NCI-H1694 (cell line): ENCODE measurements at places on chromosomes 1 and 21.
A peak's percentile ranks its signal among the peaks of the same experiment; 100 is the strongest.

DNA sequence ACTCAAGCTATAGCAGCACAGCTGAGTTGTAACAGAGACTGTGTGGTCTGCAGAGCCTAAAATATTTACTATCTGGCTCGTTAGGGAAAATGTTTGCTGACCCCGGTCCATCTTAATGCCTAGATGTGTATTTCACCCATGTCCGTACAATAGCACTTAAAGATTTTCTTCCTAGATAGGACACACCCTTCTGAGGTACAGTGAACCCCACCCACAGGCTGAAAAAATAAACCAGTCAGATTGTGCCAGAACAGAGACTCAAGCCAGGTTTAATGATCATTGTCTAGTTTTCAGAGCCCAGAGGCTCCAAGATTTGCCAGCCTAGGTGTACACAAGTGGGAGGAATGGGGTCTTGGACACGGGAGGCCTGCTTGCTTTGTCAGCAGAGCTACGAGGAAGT lies 5.6 kb downstream of the AMIGO1 start:
- no peak for DNase-seq

- DNase-seq: no peak
These were observed 156.3 kb downstream of the ST6GALNAC3 start for GRCh38 chr1:76230842-76231281.

DNA sequence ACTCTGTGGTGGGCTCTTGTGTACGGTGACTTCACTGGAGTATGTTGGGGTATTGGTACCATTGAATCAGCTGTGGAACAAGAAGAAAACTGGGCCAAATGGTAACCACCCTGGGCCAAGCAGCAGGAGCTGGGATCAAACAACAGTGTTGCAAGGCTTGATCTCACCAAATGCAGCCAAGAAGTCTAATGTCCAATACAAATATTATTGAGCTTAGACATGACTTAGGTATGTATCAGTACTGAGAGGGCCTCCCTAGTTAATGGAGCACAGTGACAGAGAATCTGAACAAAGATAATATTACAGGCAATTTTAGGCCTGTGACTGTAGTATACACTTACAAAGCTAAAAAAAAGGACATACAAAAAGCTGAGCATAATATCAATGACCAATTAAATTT lies 604.8 kb downstream of the PLA2G4A start:
- no peak for DNase-seq

GRCh38 chr1:76830373-76830772 lies 36.9 kb upstream of the ST6GALNAC5 start:
- DNase-seq: no peak

- no peak for DNase-seq
These were observed 32.1 kb upstream of the ST6GALNAC5 start for GRCh38 chr1:76835203-76835602.

DNA sequence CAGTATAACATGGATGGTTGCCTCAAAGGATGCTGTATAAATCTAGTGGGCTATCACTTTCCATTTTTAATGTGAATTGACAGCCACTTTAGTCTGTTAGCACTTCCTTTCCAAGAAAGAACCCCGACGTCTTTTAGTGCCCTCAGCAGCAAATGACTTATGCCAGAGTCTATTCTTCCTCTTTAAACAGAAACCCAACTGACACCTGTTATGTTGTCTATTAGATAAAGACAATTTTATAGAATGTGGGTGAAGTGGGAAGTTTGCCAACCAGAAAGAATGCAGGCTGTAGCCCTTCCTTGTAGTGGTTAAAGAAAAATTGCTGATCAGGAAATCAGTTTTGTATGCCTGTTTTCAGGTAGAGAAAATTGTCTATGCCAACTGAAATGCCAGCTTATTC lies 344.9 kb downstream of the ZNF326 start:
- no peak for DNase-seq

- DNase-seq: no peak
These were observed 23.0 kb upstream of the KCNJ6 start for GRCh38 chr21:37939251-37939650.

- DNase-seq: no peak
These were observed 46.5 kb upstream of the GREM2 start for GRCh38 chr1:240658312-240658960.

DNA sequence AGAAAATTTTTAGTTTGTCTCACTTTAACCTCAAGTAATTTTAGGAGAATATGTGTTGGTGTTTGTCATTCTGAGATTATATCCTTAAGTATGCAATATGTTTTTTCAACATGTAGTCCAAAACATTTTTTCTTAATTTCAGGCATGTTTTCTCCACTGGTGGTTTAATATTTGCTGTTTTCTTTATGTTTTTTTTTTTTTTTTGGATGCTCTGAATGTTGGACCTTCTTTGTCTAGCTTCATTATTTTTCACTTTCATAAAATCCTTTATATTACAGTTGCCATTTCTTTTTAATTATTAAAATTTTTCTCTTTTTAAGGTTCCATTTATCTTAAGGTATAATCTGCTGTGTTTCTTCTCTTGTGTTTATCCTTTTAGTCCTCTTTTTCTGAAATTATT lies 342.2 kb upstream of the DUSP10 start:
- no peak for DNase-seq

DNA sequence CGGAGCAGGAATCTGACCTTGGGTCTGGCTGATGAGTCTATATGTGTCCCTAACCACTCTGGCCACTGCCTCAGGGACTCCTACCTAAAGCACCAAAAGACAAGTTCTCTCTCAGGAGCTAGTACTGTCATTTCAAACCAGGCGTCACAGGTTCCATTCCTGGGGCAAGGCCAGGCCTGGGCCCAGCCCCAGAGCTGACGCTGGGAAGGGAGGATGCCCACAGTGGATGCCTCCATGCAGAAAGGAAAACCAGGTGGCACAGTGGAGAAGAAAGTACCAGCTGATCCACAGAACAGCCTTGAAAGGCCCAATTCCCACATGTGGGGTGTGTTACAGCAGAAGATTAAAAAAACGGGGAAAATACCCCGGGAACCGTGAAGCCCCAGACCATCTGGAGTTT lies 77.4 kb downstream of the DMRTB1 start:
- peak; percentile 34 for DNase-seq

GRCh38 chr21:44462834-44463200 lies 7.5 kb downstream of the LRRC3 start:
- no peak for DNase-seq

GRCh38 chr1:37486680-37487618 lies 12.6 kb downstream of the ZC3H12A start:
- no peak for DNase-seq

DNA sequence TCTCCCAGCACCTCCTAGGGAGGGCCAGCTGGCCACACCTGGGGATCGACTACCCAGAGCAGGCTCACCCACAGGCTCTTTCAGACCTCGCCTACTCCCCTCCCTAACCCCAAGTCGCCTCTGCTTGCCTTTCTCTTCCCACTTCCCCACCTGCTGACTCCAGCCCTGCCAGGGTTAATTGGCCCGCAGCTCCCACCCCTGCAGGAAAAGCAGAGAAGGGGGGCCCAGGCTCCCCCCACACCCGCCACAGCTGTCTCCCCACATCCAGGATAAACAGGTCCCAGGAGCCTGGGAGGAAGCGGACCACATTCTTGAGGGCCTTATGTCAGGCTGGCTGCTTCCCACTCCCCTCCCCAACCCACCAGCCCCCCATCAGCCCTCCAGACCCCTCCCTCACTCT lies 45.0 kb downstream of the TAS1R2 start:
- DNase-seq: no peak

DNA sequence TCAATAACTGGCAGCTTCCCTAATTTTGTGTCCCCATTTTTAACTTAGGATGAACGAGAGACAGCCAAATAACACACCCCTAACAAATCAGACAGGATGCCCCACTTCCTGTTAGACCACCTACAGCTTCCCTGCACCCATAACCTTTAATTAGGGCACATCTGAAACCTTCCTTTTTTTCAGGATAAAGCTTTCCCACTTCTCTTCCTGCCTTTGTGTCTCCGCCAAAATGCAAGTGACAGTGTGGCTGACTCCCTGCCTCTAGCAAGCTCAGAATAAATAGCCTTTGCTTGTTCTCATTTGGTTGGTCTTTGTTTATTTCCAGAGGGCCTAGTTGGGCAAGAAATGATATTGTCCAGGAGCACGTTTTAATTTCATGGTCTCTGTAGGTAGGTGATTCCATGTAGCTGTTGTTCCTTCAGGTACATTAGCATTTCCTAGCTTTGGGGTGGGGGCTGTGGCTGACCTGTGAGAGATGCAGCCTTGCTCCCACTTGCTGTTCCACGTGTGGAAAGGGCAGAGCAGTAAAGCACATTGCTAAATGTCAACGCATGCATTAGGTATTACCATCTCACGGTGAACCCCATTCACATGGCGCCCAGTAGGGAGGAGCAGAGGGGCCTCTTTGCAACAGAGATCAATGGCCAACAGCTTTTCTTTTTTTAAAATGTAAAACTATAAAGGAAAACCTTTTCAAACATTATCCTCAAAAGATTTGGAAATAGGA lies 154.9 kb downstream of the ST6GALNAC3 start:
- no peak for DNase-seq

DNA sequence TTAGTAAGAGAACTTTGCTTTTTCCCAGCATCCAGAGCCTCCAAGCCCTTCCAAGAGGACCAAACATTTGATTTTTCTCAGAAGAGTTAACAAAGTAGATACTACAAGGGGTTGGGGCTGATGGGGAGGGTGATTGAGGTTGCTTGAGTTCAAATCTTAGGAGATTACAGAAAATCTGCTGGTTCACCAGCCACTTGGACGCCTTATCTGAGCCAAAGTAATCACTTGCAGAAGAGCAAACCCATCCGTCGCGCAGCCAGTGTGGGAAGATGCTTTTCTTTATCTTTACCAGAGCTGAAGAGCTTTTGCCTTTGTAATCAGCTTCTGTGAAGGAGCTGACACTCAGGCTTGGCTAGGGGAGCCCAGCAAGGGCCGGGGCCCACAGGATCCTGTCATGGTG lies 91.9 kb upstream of the CTTNBP2NL start:
- no peak for DNase-seq

DNA sequence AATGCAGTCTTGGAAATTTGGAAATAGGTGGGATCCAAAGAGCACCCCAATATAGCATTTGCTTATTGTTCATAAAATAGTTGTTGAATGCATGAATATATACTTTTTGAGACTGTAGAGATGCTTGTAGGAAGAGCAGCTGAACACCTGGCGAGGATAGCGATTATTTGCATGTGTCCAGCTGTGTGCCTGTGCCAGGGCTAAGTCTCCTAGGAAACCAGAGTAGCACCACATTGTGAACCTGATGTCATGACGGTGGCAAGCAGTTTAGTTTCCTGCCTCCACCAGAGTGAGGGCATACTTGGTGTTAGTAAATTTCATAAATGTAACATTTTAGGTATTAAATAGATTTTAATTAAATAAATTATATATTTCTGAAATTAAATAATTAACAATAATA lies 37.3 kb upstream of the IRF2BP2 start:
- DNase-seq: no peak

DNA sequence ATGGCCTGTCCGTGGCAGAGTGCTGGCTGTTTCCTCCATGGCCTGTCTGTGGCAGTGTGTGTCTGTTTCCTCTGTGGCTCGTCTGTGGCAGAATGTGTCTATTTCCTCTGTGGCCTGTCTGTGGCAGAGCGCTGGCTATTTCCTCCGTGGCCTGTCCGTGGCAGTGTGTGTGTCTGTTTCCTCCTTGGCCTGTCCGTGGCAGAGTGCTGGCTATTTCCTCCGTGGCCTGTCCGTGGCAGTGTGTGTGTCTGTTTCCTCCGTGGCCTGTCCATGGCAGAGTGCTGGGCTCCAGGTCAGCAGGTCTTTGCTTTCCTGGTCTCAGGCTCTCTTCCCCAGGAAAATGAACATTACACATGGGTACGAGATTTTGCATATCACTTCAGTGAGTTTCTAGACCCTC lies 138.4 kb upstream of the IPO9 start:
- no peak for DNase-seq

- no peak for DNase-seq
These were observed 37.9 kb downstream of the PPP2R5A start for GRCh38 chr1:212323066-212323465.

DNA sequence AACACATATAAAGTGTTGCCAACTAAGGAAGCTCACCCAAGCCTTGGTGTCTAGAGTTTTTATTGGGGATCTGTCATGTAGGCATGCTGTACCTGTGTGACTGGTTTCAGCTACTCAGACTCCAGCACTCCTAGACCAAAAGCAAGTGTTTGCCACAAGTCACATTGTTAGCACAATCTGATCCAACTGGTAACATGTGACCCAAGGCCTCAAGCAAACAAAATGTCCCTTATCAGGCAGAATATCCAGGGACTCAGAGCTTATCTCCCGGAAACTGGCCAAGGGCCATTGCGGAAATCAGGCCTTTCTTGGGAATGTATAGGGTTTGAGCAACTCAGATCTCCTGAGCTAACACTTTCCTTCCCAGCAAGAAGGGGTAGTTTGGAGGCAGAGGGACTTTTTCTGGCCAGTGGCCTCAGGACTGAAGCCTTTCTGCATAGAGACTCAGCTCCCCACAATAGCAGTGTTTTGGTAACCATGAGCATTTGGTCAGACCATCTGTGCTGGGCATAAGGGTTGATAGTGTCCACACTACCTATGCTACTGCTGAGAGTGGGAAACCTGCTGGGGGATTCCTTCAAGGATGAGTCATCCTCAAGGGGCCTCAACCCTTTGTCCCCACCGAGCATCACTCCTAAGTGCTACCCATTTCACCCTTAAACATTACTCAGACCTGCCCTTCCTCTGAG lies 29.6 kb downstream of the NHLH2 start:
- no peak for DNase-seq

DNA sequence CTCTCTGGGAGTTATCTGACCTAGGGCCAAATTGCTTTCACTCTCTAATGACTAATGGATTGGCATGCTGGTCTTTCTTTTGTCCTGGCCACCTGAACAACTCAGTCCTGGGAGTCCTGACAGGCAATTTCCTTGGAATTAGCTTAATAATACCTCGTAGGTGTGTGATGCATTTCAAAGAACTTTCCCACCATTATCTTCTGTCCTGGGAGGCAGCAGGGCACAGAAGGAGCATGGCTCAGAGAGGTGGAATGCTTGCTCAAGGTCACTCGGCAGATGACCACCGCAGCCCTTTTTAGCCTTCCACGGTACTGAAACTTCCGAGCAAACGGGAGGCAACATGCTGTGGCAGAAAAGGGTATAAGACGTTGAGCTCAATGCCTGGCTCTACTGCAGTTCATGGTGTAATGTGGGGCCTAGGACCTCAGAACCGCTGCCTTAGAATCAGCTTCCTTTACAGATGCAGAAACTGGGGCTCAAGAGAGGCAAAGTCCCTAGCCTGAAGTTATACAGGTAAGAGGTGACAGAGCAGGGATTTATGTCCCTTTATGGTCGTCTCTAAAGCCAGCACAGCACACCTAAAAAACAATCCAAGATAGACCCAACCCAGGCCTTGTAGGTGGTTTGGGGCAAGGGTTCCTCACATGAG lies 3.2 kb downstream of the ID3 start:
- DNase-seq: no peak

GRCh38 chr1:166865926-166866325 lies 10.1 kb downstream of the TADA1 start:
- DNase-seq: no peak

DNA sequence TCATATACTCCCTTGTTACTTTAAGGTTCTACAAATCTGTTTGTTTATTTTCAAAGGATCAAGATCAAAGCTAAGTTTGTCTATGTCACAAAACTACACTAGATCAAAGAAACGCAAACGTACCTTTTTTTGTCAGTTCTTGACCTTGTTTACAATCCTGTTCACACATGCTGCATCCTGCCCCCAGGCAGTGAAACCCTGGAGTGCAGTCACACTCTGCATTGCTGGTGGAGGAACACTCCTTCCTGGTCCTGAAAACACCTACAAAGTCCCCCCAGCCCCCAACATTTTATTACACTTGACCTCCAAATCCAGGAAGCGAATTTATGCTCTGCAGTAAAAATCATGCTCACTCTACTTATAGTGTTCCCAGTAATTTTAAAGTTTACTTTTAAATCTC lies 2.6 kb downstream of the TNFRSF9 start:
- DNase-seq: no peak
